ENCODE measurements at places on chromosomes 2 and 18.
A peak's percentile ranks its signal among the peaks of the same experiment; 100 is the strongest.

- DNase-seq: no peak
Observed at GRCh38 chr18:64164883-64165282, 16.0 kb upstream of the LINC00305 start.

DNA sequence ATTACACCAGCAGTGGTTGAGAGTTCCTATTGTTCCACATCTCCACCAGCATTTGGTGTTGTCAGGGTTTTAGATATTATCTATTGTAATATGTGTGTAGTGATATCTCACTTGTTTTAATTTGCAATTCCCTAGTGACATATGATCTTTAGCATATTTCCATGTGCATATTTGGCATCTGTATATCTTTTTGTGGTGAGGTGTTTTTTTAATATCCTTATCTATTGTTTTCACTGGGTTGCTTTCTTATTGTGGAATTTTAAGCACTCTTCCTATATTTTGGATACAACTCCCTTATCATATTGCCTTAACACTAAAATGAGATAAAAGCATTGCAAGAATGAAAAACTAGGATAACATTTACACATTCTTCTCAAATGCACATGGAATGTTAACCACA lies 453.9 kb upstream of the FSIP2 start:
- no peak for DNase-seq

- no peak for DNase-seq
Observed at GRCh38 chr2:8059794-8060193, 622.1 kb upstream of the ID2 start.

DNA sequence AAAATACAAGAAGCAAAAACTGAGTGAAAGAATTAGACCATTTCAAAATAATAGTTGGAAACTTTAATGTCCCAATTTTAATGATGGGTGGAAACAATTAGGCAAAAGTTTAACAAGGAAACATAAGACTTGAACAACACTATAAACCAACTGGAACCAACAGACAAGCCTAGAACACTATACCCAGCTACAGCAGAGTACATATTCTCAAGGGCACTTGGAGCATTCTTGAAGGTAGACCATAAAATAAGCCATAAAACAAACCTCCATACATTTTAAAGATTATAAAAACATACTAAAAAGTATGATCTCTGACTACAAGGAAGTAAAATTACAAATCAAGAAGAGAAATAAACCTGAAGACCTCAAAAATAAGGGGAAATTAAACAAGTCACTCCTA lies 616.7 kb downstream of the SUCLG1 start:
- DNase-seq: no peak

GRCh38 chr2:8684540-8684877 lies 2.7 kb downstream of the ID2 start:
- peak; percentile 50 for DNase-seq

GRCh38 chr18:13436576-13436975 lies 218.0 kb downstream of the LDLRAD4 start:
- peak; percentile 47 for DNase-seq

DNA sequence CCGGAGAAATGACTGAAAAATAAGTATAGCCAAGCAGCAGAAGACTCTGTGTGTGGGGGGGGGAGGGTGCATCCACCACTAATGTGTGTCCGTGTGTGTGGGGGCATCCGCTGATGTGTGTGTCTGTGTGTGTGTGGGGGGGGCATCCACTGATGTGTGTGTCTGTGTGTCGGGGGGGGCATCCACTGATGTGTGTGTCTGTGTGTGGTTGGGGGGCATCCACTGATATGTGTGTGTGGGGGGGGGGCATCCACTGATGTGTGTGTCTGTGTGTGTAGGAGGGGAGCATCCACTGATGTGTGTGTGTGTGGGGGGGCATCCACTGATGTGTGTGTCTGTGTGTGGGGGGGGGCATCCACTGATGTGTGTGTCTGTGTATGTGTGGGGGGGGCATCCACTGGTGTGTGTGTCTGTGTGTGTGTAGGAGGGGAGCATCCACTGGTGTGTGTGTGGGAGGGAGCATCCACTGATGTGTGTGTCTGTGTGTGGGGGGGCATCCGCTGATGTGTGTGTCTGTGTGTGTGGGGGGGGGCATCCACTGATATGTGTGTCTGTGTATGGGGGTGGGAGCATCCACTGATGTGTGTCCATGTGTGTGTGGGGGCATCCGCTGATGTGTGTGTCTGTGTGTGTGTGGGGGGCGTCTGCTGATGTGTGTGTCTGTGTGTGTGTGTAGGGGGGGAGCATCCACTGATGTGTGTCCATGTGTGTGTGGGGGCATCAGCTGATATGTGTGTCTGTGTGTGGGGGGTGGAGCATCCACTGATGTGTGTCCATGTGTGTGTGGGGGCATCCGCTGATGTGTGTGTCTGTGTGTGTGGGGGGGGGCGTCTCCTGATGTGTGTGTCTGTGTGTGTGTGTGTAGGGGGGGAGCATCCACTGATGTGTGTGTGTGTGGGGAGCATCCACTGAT lies 125.0 kb downstream of the NFATC1 start:
- peak; percentile 22 for DNase-seq

- no peak for DNase-seq
Observed at GRCh38 chr2:125559186-125559585, 1096.8 kb upstream of the GYPC start.

GRCh38 chr18:37956902-37957301 lies 391.3 kb upstream of the CELF4 start:
- no peak for DNase-seq

DNA sequence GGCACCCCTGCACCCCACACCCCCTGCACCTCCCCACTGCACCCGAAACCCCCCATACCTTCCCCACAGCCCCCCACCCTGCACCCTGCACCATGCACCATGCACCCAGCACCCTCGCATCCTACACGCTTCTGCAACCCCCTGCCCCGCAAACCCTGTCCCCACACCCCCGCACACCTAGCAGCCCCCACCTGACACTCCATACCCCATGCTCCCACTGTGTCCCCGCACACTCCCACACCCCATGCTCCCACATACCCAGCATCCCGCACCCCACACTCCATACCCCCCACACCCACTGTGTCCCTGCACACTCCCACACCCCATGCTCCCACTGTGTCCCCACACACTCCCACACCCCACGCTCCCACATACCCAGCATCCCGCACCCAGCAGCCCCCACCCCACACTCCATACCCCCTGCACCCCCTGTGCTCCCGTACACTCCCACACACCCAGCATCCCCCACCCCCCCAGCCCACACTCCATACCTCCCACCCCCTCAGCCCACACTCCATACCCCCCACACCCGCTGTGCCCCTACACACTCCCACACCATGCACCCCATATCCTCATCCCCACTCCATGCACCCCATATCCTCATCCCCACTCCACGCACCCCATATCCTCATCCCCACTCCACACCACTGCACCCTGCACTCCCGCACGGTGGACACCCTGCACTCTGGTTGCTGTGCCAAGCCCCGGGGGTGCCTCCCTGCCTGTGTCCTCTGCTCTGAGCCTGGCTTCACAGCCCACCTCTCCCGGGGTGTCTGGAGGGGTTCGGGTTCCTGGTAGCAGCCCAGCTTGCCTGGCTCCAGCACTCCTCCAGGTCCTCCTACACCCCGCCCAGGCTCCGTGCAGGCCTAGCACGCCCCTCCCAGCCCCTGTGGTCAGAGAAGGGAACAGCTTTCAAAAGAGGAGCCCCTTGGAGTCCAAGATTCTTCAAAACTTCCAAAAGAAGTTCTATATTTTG lies 93.9 kb upstream of the CTDP1 start:
- peak; percentile 11 for DNase-seq

GRCh38 chr2:178863856-178864620 lies 56.8 kb upstream of the TTN start:
- no peak for DNase-seq

GRCh38 chr18:67337696-67338095 lies 178.8 kb downstream of the DSEL start:
- DNase-seq: no peak

- DNase-seq: no peak
Observed at GRCh38 chr2:29650631-29651097, 270.7 kb downstream of the ALK start.

DNA sequence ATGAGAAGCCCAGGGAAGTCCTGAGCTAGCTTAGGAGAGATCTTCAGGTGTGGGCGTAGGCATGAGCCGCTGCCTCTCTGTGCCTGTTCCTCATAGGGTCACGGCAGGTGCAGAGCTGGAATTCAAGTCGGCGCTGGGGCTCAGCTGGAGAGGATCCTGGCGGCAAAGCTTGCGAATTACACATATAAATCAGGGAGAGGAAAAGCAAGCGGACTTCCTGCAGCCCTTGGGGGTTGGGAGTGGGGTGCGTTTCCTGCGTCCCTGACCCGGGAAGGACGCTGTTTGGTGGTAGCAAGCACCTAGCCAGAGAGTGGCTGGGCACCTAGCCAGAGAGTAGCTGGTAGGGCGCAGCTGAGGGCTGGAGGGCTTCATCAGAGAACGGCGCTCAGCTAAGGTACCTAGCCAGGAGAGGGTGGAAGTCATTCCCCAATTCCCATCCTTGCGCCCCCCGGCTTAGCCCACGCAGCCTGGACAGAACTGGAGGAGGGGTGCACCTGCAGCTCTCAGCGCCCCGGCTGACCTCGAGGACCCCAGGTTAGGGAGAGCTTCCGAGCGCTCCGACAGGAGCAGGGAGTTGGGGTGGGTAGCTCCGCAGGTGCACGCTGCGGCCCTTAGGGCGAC lies 459 bp upstream of the EFR3B start:
- peak; percentile 59 for DNase-seq

- no peak for DNase-seq
Observed at GRCh38 chr2:20226152-20226545, 1.2 kb upstream of the SDC1 start.

- no peak for DNase-seq
Observed at GRCh38 chr2:25330937-25331336, 10.8 kb downstream of the DNMT3A start.

- DNase-seq: no peak
Observed at GRCh38 chr2:3595985-3596384, 1.1 kb downstream of the COLEC11 start.

DNA sequence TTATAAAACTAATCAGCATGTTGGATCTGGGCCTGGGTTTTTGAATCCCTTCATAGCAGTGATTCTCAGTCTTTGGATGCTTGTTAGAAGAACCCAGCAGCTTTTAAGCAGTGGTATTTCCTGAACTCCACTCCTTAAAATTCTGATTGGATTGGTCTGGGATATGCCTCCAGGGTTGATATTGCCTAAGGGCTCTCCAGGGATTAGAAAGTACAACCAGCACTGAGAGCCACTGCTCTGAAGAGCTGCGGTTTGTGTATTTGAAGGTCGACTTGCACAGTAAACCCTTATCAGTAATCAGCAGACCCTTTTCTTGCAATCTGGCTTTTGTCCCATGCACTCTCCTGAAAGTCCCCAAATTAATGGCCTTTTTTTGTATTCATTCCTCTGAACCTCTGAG lies 17.0 kb upstream of the RBMS1 start:
- DNase-seq: no peak

GRCh38 chr2:239067196-239067865 lies 219.4 kb downstream of the TWIST2 start:
- no peak for DNase-seq

DNA sequence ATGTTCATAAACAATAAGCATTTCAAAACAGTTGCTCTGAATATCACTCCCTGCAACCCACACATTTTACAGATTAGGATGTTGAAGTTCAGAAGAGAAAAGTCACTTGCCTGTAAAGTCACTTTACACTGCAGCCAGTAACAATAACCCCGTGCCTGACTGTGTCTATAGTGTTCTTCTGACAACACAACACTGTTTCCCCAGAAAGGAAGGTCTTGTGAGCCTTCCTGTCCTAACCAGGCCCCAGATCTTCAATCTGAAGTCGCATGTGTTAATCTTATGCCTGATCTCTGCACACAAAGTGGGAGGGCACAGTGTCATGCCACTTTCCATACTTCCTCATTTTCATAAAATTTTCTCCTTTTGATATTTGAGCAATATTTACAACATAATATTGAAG lies 120.2 kb downstream of the FEZ2 start:
- DNase-seq: no peak

GRCh38 chr2:172223601-172224054 lies 120.9 kb upstream of the DLX2 start:
- peak; percentile 50 for DNase-seq

GRCh38 chr2:135825550-135826176 lies 11.3 kb downstream of the LCT start:
- DNase-seq: no peak

GRCh38 chr18:74856928-74857327 lies 259.3 kb downstream of the ZNF407 start:
- no peak for DNase-seq

DNA sequence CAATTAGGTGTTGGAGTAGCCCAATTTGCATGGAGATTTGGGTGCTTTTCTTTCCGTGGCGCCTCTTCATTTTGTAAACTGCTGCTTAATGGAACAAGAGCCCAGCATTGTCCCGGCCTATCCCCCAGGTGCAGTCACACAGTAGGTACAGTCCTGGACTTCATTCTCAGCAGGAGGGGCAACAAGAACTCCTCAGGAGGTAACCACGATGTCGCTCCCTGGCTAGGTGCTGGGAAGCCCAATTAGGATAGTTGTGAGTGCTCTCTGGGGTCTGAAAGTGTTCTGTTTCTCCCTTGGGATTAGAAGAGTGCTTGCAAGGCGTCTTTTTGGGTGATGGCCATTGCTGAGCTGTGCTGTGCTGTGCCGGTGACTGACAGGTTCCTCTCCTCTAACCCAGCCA lies 53.8 kb downstream of the CABLES1 start:
- DNase-seq: no peak

DNA sequence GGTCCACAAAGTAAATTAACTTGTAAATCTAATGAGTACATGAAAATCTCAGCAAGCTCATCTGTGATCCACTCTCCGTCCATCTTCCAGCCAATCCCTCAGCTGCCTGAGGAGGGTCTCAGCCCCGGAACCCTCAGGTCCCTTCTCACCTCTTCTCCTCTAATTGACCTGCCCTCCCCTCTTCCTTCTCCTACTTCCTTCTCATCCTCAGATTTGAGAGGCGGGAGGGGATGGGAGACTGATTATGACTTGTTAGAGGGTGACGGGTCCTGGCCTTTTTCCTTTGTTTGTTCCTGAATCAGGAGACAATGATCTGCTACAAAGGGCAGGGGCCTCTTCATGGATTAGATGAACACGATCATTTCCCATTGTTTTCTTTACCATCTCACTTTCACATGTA lies 80.1 kb downstream of the CYBRD1 start:
- no peak for DNase-seq

DNA sequence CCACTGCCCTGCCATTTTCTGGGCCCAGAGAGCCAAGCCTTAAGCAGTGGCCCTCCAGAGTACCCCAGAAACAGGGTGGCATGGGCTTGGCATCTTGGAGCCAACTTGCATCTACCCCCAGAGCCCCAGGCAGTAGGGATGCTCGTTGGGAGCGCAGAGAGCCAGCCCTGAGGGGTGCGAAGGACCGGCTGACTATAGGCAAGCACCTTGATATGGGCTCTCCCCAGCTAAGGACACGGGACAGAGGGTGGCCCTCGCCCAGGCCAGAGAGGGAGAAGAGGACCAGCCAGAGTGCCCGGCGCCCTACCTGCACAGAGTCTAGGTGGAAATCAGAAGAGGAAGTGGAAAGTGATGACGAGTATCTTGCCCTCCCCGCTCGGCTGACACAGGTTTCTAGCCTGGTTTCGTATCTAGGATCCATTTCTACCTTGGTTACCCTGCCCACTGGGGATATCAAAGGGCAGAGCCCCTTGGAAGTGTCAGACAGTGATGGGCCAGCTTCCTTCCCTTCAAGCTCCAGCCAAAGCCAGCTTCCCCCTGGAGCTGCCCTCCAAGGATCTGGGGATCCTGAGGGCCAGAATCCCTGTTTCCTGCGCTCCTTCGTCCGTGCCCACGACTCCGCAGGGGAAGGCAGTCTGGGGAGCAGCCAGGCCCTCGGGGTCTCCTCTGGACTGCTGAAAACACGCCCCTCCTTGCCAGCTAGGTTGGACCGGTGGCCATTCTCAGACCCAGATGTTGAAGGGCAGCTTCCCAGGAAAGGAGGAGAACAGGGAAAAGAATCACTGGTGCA lies 16.2 kb downstream of the CEP68 start:
- DNase-seq: no peak

GRCh38 chr2:238231809-238232208 lies 8.0 kb downstream of the HES6 start:
- no peak for DNase-seq
